NCI-H1436 (cell line): ENCODE measurements at places on chromosomes 2 and 18.

DNA sequence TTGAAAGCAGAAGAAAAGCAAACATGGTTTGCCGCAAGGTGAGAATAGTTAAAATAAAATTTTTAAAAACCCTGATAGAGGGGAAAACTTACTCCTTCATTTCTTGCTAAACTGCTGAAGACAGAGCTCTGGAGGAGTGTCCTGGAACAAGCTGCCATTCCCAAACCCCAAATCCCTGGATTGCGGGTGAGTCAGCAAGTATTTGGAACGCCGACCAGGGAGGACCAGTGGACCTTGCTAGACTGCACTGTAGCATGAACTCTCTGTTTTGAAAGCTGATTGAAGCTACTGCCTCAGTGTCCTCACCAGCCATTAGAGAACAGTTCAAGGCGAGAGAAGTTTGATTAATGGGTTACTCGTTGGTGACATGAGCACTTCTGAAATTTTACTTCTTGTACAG lies 99.4 kb upstream of the RASGRP3 start:
- no peak for DNase-seq

DNA sequence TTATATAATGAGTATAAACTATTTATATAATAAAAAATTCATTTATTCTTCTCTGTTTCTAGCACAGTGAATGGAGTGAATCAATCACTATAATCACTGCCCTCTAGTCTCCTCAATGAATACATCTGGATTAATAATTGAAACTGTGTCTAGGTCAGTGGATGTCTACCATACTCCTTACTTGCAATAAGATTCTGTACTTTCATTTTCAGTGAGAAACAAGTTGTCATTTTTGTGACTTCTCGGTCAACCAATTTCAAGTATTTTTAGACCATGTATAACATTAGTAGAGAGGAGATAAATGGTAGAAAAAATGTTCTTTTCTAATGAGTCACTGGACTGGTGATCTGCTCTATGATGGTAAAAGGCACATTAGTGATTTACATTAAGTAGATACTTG lies 799.6 kb upstream of the CHAC2 start:
- no peak for DNase-seq

- no peak for DNase-seq
Measured at GRCh38 chr2:135836596-135837270, at the start of gene LCT. TSS of gene LCT (minus strand) at chr2:135837184. CDS start at chr2:135837169, 15 bp downstream.

DNA sequence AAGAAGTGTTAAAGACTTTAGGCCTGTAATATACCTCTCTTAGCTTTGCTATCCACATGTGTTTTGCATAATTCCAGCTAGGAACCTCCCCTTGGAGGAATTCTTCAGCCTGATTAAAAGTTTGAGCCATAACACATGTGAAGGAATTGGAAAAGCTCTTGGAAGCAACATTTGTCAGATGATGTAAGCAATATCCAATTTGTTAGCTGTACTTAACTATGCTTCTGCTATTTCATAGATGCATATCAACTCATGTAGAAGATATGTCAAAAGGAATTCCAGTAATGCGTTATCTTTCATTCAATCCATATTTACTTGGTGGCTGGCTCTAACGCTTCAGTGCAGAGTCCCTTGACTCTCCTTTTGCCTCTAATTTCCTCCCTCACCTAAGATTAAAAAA lies 46.2 kb downstream of the PKP4 start:
- no peak for DNase-seq

DNA sequence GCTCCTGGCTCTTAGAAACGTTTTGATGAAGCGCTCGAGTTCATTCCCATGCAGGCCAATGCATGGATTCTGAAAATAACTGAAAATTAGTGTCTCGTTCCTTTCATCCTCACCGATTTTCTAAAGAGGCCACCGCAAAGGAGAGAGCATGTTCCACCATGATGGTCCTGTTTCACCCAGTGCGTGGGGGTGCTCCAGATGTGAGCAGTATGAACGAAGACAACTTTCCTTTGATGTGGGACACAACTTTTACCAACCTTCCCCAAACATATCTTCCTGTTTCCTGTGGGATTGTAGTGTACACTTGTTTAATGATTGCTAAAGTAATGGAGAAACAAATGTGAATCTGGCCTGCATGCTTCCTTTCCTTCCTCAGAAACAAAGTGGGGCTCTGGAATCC lies 114.5 kb downstream of the PRPF40A start:
- DNase-seq = no peak

DNA sequence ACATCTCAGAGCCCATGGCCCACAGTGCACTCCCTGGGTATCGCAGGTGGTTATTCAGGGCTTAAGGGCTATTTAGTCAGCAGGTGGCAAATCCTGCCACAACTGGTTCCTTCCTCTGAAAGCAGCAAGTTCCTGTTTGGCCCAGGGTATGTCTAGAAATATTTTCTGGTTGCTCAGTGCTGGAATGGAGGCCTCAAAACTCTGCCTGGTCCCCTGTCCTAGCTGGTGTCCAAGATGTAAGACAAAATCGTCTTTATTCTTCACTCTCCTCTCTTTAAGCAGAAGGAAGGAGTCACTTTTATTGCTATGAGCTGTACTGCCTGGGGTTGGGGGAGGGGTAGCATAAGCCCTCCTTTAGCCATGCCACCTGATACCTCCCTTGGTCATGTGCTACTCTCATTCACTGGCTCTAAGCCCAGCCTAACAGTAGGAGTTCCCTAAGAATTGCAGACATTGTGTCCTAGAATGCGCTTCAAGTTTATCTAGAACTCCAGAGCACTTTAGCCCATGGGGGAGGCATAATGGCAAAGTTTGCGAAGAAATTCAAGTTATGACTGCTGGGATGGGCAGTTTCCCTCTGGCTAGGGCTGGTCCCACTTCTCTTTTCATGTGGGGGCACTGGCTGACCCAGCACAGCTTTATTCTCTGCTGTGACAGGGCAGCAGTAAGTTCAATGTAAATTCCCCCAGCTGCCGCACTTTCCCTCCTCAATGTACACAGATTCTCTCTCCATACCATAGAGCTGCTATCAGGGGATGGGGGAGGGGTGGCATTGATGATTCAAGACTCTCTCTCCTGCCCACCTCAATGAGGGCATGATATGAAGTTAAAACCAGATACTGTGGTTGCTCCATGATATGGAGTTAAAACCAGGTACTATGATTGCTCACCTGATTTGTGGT lies 27.1 kb upstream of the CWC22 start:
- DNase-seq = peak; percentile 11

DNA sequence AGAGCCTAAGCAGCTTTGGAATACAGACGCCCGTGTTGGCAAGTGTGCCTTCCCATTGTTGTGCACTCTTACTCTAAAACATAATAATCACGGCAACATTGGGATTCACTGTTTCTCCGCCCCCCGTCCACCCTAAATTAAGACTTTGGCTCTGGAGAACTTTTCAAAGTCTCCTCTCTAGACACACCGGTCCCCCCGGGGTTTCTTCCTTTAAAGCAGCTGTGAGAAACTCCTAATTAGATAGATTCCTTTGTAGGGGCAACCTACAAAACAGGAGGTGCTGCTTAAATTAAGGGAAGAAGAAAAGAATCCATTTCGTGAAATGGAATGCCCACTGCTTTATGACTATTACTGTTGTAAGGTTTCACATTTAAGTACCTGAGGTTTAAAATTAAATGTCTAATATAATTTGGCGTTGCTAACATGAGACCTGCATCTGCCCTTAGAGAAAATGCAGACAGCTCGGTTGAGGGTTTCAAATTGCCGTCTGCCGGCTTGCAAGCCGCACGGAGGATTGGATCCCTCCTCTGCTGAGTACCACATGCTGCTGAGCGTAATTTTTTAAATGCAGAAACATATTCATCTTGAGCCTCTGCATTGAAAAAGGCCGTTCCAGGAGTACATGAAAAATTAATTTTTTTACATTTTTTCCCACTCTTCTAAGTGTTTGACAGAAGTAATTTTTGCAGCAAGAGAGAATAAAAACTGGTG lies 233.3 kb downstream of the GBX2 start:
- DNase-seq = no peak

GRCh38 chr2:10845640-10846039 lies 33.1 kb upstream of the PDIA6 start:
- DNase-seq = no peak

- DNase-seq = no peak
Measured at GRCh38 chr2:98253461-98254070, 92.7 kb upstream of the CNGA3 start.

- no peak for DNase-seq
Measured at GRCh38 chr18:62518460-62519375, 4.1 kb upstream of the ZCCHC2 start.

GRCh38 chr2:236847023-236847422 lies 238.7 kb upstream of the COPS8 start:
- no peak for DNase-seq

GRCh38 chr2:46066116-46066515 lies 231.1 kb upstream of the EPAS1 start:
- no peak for DNase-seq
